Neural crest cell (in vitro differentiated cells): ENCODE measurements at places on chromosomes 5 and 9.

GRCh38 chr5:153352685-153353219 lies 137.7 kb upstream of the GRIA1 start:
- H3K4me1 ChIP-seq, result peaks cover 8% of the 10 kb centered on the region
- DNase-seq, result no peak
- no peak overlapping the region for H3K4me3 ChIP-seq
- no peaks in the 10 kb centered on the region for H3K36me3 ChIP-seq

GRCh38 chr5:130137681-130138080 lies 233.4 kb downstream of the CHSY3 start:
- no peaks in the 10 kb centered on the region for H3K27me3 ChIP-seq
- no peaks in the 10 kb centered on the region for H3K4me1 ChIP-seq
- DNase-seq, result no peak
- no peak overlapping the region for H3K27ac ChIP-seq
- H3K36me3 ChIP-seq, result no peaks in the 10 kb centered on the region

- peaks cover 5% of the 10 kb centered on the region for H3K36me3 ChIP-seq
- no peak overlapping the region for H3K4me3 ChIP-seq
- no peaks in the 10 kb centered on the region for H3K27me3 ChIP-seq
- H3K4me1 ChIP-seq, result peaks cover 3% of the 10 kb centered on the region
- no peak for DNase-seq
Observed at GRCh38 chr5:7884491-7885267, 15.7 kb downstream of the MTRR start.

DNA sequence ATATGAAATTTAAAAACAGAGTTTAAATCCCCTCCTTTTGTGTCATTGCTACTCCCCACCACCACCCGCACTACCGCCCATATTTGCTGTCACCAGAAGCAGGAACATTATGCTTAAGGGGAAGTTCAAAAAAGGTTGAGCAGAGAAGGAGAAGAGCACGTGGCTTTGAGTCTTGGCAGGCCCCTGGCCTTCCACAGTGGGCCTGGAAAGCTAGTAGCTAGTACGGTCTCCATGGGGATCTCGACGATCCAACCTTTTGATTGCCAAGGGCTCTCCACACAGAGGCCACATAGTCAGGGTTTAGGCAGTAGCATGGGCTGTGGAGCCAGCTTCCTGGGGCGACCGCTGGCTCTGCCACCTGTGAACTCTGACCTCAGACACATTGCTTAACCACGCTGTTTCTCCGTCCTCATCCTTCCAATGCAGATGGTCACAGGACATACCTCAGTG lies 90.1 kb downstream of the GOLPH3 start:
- H3K4me3 ChIP-seq, result no peak overlapping the region
- H3K4me1 ChIP-seq, result no peaks in the 10 kb centered on the region
- no peaks in the 10 kb centered on the region for H3K27me3 ChIP-seq
- H3K27ac ChIP-seq, result no peak overlapping the region
- no peak for DNase-seq

- H3K27me3 ChIP-seq, result no peaks in the 10 kb centered on the region
- no peak for DNase-seq
- H3K27ac ChIP-seq, result no peak overlapping the region
Observed at GRCh38 chr9:36940881-36941280, 93.2 kb downstream of the PAX5 start.

- DNase-seq, result no peak
- H3K27ac ChIP-seq, result no peak overlapping the region
- H3K4me3 ChIP-seq, result no peak overlapping the region
- peaks cover 34% of the 10 kb centered on the region for H3K4me1 ChIP-seq
- peaks cover 20% of the 10 kb centered on the region for H3K27me3 ChIP-seq
Observed at GRCh38 chr5:2277886-2278285, 395.2 kb upstream of the IRX4 start.

- H3K4me3 ChIP-seq, result no peak overlapping the region
- H3K27me3 ChIP-seq, result no peaks in the 10 kb centered on the region
- H3K4me1 ChIP-seq, result peaks cover 5% of the 10 kb centered on the region
Observed at GRCh38 chr5:138694146-138694545, 59.1 kb upstream of the CTNNA1 start.

- DNase-seq, result no peak
- no peak overlapping the region for H3K4me3 ChIP-seq
- no peaks in the 10 kb centered on the region for H3K36me3 ChIP-seq
- H3K27ac ChIP-seq, result no peak overlapping the region
Observed at GRCh38 chr9:114845373-114845772, 39.5 kb upstream of the TNFSF15 start.

DNA sequence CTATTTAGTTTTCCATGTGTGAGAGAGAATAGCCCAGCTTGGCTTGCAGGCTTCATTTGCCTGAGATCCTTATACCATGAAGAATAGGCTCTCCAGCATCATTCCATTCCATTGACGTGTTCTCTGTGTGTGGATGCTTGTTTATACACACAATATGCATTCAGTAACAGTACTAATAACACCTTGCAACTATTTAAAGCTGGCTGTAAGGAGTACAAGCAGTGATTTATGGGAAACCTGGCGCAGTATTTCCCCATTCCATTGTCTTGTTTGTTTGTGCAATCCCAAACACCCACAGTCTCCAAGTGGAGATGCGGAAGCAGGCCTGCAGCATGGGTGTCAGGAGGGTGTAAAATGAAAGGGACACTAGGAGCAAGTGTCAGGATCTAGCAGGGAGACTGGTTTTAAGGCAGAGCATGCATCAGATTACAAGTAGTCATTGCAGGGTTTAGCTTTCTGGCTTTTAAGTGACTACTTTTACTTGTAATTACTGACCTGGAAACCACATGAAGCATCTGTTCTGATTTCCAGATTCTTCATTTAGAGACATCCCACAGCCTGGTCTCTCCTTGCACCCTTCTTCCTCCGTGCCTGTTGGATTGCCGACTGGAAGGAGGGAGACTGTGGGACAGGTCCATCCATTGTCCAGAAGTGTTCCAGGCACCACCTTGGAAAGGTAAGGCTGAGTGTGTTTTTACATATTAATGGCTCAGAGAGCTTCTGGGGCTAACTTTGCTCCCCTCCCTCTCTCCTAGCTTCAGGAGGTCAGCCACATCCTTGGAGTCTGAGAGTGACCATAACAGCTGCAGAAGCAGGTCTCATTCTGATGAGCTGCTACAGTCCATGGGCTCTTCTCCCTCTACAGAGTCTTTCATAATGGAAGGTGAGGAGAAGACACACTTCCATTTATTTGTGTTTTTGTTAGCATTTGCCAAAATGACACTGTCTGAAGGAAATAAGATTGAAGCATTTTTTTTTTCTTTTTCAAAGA lies 241.6 kb downstream of the ARHGEF28 start:
- H3K27ac ChIP-seq, result no peak overlapping the region
- no peaks in the 10 kb centered on the region for H3K36me3 ChIP-seq
- H3K27me3 ChIP-seq, result no peaks in the 10 kb centered on the region
- no peaks in the 10 kb centered on the region for H3K4me1 ChIP-seq
- DNase-seq, result no peak
- H3K4me3 ChIP-seq, result no peak overlapping the region

DNA sequence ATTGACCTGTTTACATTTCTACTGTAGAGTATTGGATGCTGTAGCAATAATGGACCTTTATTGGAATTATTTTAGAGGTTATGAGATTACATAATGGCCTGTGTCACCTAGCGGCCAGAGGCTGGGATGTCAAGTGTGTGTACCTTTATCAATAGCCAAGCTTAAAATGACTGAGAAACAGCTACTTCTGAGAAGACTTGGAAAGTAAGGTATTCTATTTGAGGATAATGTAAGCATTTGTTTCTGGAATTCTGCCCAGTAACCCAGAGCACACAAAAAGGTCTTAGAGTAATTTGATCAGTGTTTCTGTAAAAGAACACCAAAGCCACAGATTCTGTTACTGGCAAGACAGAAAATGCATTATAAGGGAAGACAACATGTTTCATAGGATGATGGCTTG lies 116.8 kb downstream of the MACIR start:
- H3K4me1 ChIP-seq, result peaks cover 35% of the 10 kb centered on the region
- H3K27ac ChIP-seq, result no peak overlapping the region
- no peak overlapping the region for H3K4me3 ChIP-seq
- H3K27me3 ChIP-seq, result no peaks in the 10 kb centered on the region
- H3K36me3 ChIP-seq, result no peaks in the 10 kb centered on the region

- H3K27ac ChIP-seq, result no peak overlapping the region
- H3K4me3 ChIP-seq, result no peak overlapping the region
- DNase-seq, result no peak
- H3K27me3 ChIP-seq, result no peaks in the 10 kb centered on the region
Observed at GRCh38 chr9:116100711-116101121, 52.9 kb upstream of the PAPPA start.

DNA sequence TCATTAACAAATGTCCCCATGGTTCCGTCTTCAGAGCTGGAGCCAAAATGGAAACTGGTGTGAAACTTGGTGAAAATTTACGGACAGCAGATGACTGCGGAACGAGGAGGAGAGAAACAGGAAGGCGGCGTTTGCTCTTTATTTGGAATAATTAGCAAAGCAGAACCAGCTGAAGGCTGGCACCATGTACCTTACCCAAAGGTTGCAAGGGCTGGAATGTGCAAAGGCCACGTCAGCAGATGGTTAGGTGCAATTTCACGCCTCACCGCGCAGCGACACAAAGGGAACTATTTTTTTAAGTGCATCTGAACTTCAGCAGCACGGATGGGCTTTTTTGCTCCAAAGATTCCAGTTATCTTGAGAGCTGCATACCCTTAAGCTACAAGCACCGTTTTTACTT lies 127.4 kb downstream of the COL23A1 start:
- no peaks in the 10 kb centered on the region for H3K36me3 ChIP-seq
- no peak overlapping the region for H3K4me3 ChIP-seq
- no peaks in the 10 kb centered on the region for H3K27me3 ChIP-seq
- no peak for DNase-seq
- peaks cover 64% of the 10 kb centered on the region for H3K4me1 ChIP-seq
- no peak overlapping the region for H3K27ac ChIP-seq

- no peak overlapping the region for H3K4me3 ChIP-seq
- H3K36me3 ChIP-seq, result peaks cover 12% of the 10 kb centered on the region
- H3K27ac ChIP-seq, result no peak overlapping the region
- no peaks in the 10 kb centered on the region for H3K4me1 ChIP-seq
- no peaks in the 10 kb centered on the region for H3K27me3 ChIP-seq
Observed at GRCh38 chr9:123150708-123151503, 117.4 kb downstream of the GPR21 start.

- no peak for DNase-seq
- H3K36me3 ChIP-seq, result no peaks in the 10 kb centered on the region
- H3K27me3 ChIP-seq, result no peaks in the 10 kb centered on the region
- H3K27ac ChIP-seq, result no peak overlapping the region
Observed at GRCh38 chr9:111095441-111095840, 57.2 kb upstream of the LPAR1 start.

GRCh38 chr5:2214910-2215590 lies 332.3 kb upstream of the IRX4 start:
- peaks cover 26% of the 10 kb centered on the region for H3K4me1 ChIP-seq
- H3K27me3 ChIP-seq, result peaks cover 30% of the 10 kb centered on the region
- H3K36me3 ChIP-seq, result no peaks in the 10 kb centered on the region
- no peak overlapping the region for H3K27ac ChIP-seq
- no peak for DNase-seq

- no peak for DNase-seq
- peak overlapping the region; percentile 71 for H3K4me3 ChIP-seq
- H3K27me3 ChIP-seq, result no peaks in the 10 kb centered on the region
- peaks cover 24% of the 10 kb centered on the region for H3K4me1 ChIP-seq
- no peak overlapping the region for H3K27ac ChIP-seq
Observed at GRCh38 chr5:115602591-115603125, 379 bp upstream of the TICAM2 start.

DNA sequence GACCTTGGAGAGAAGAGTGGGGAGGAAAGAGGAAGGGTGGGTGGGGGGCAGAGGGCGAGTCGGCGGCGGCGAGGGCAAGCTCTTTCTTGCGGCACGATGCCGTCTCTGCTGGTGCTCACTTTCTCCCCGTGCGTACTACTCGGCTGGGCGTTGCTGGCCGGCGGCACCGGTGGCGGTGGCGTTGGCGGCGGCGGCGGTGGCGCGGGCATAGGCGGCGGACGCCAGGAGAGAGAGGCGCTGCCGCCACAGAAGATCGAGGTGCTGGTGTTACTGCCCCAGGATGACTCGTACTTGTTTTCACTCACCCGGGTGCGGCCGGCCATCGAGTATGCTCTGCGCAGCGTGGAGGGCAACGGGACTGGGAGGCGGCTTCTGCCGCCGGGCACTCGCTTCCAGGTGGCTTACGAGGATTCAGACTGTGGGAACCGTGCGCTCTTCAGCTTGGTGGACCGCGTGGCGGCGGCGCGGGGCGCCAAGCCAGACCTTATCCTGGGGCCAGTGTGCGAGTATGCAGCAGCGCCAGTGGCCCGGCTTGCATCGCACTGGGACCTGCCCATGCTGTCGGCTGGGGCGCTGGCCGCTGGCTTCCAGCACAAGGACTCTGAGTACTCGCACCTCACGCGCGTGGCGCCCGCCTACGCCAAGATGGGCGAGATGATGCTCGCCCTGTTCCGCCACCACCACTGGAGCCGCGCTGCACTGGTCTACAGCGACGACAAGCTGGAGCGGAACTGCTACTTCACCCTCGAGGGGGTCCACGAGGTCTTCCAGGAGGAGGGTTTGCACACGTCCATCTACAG lies 760 bp downstream of the NPR3 start:
- peak; percentile 16 for DNase-seq
- H3K4me3 ChIP-seq, result peak overlapping the region; percentile 88
- H3K36me3 ChIP-seq, result peaks cover 2% of the 10 kb centered on the region
- peaks cover 34% of the 10 kb centered on the region for H3K4me1 ChIP-seq
